ENCODE measurements at places on chromosomes 3 and 15.

DNA sequence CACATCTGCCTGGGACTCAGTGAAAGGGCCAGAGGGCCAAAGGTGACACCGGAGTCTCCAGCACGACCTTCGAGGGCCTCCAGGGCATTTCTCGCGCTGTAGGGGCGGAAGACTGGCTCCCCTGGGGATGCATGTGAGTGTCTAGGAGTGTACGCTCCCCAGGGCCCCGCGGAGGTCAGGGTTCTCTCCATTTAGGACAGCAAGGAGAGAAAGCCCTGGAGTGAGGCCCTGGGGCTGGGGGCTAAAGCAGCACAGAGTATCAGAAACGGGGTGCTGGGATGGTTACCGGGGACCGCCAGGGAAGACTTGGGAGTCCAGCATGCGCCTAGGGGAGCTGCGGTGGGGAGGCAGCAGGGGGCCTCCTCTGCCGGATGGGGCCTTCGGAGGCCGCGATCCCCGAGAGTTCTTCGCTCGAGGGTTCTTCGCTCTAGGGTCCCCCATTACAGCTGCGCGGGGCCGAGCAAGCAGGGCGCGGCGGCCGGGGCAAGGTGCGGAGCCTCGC, 595 bp upstream of the APBA2 start:
- no peak for DNase-seq

GRCh38 chr3:177168431-177168830, 28.9 kb downstream of the TBL1XR1 start:
- no peak for DNase-seq

GRCh38 chr3:129577366-129577765, 29.1 kb downstream of the PLXND1 start:
- no peak for DNase-seq

GRCh38 chr3:46205286-46205960, 2.7 kb downstream of the CCR1 start:
- DNase-seq = no peak

Data from astrocyte of the cerebellum (primary cell).